ENCODE measurements at places on chromosomes 1 and 21. TPM values are rescaled to one million over a fixed set of nuclear protein-coding genes. Genes with fewer than 3 reads are reported as not detected.

CYYR1 gene
- polyA plus RNA-seq, result 48.2 TPM

HSD3B2 gene
- polyA plus RNA-seq, result 2.8 TPM

VWA5B1 gene
- 3.3 TPM for polyA plus RNA-seq

LAD1 gene
- 34.6 TPM for polyA plus RNA-seq

ADORA3 gene
- polyA plus RNA-seq, result 0.30 TPM

FMN2 gene
- polyA plus RNA-seq, result 4.9 TPM

RIPPLY3 gene
- polyA plus RNA-seq, result 2.4 TPM

ZDHHC18 gene
- polyA plus RNA-seq, result 25.4 TPM

CFAP141 gene
- polyA plus RNA-seq, result not detected

RAB7B gene
- 3.6 TPM for polyA plus RNA-seq

NMNAT2 gene
- polyA plus RNA-seq, result 4.6 TPM

DEPDC1 gene
- polyA plus RNA-seq, result 14.3 TPM

ANKRD34A gene
- 0.79 TPM for polyA plus RNA-seq

TMEM50A gene
- polyA plus RNA-seq, result 113 TPM

FCER1A gene
- 0.47 TPM for polyA plus RNA-seq

PLEKHA6 gene
- 61.9 TPM for polyA plus RNA-seq

LAMC2 gene
- 7.7 TPM for polyA plus RNA-seq

CFAP107 gene
- 1.3 TPM for polyA plus RNA-seq

DNA sequence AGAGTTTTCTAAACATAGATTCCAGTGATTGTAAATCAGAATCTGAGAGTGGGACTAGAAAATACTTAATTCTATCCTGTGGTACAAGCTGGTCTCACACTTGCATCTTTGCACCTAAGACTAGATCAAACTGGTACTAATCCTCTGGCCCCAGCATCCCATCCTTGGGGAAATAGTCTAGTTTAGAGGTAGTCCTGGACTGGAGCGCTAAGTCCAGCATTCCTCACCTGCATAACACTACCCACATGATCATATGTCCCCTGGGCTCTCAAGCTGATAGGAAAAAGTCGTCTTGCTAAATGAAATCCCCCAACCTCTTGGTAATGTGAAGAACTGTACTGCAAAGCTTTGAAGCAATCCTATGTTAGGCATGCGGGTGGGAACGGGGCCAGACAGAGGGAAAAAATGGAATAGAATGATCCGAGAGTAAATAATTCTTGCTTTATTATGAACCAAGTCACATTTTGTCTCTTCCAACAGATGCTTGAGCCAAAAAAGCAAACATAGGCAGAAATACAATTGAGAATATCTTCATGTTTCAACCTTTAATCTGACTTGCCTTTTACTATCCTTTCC lies 4.8 kb downstream of the COX20 start:
- DNase-seq, result no peak

- no peak for DNase-seq
Observed at GRCh38 chr1:1842360-1843146, 48.3 kb downstream of the GNB1 start.

- DNase-seq, result no peak
Observed at GRCh38 chr1:220943319-220943996, 64.2 kb downstream of the HLX start.

DNA sequence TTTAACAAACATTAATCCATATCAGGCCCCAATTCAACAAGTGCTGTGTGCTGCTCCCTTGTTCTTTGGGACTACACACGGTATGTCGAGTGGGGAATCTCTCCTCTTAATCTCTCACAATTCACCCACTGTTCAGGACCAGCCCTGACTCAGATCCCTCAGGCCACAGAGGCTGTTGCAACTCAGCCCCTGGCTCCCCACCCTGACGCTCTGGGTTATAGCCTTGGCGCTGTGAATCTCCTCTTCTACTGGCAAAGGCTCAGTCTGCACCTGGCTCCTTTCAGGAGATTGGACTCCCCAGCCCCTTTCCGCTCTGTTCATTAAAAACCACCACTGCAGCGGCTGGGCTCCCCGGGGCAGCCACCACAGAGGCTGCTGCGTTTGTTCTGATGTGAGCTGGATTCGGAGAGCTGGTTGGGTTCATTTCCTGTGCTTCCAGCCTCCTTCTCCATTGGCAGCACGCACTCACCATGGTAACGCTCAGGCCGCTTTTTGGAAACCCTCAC lies 13.0 kb downstream of the CAPN8 start:
- DNase-seq, result no peak

- DNase-seq, result no peak
Observed at GRCh38 chr1:221706876-221707582, 34.9 kb downstream of the DUSP10 start.

DNA sequence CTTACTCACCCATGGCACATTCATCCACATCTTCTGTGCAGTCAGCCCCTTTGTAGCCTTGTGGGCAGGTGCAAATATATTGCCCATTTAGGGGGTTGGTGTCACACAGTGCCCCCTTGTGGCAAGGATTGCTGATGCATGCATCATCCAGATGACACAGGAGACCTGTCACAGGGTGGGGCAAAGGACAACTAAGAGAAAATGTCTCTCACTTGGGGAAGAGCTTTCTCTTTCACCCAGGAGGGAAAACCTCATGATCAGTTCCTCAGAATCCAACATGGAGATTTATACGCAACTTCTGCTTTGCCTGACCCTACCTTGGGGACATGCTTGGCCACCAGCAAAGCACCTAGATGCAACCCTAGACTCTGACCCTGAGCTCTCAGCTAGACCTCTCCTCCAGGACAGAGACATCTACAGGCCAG lies 71.8 kb upstream of the ADAM30 start:
- DNase-seq, result peak; percentile 17

DNA sequence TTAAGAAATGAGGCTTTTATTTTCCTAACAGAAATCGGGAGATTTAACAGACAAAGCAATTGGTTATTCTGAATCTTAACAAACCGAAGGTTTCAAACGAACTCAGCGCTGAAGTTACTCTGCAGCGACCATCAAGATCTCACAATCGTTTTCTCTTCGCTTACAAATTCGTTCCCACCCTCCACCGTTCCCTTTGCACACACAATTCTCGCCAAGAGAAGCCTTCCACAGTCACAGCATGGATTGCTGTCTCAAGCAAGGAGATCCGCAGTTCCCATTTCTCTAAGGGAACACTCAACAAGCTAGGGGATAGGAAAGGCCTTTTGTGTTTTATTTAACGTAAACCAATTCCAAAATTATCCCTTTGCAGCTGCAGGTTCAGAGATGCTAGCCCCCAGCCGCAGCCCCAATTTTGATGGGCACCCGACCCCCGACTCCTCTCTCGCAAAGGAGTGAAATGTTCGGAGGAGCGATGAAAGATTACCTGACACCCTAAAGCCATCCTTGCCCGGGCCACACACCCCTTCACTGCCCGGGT lies 755 bp downstream of the FBXO42 start:
- no peak for DNase-seq

- DNase-seq, result no peak
Observed at GRCh38 chr1:16294219-16295212, 57.5 kb upstream of the CPLANE2 start.

- DNase-seq, result no peak
Observed at GRCh38 chr21:32981096-32981495, 44.6 kb upstream of the OLIG2 start.

GRCh38 chr1:159184201-159184600 lies 12.8 kb downstream of the CADM3 start:
- no peak for DNase-seq

DNA sequence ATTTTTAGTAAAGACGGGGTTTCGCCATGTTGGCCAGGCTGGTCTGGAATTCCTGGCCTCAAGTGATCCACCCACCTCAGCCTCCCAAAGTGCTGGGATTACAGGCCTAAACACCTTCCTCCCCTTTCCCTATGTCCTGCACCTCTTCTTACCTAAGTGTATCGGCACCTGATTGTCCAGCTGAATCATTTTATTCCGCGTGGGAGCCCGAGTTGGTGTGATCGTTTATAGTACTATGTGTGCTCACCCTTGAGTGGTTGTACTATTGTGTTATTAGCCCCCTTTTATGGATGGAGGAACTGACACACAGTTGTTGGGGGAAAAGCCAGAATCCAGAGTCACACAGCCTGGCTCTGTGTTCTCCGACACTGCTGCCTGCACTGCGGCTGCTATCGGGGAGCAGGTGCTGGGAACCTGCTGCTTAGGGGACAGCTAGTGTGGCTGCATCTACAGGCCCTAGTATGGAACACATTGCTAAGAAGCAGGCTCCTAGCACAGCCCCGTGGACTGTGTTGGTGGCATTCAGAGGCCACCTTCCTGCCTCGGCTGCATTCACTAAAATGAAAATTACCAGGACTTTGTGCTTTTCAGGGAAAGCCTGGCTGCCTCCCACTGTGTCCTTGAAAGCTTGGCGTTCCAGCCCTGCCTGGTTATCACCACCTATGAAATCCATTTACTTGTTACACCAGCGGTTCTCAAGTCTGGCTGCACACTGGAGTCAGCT lies 21.6 kb downstream of the ENO1 start:
- DNase-seq, result no peak

- no peak for DNase-seq
Observed at GRCh38 chr21:26840201-26840600, 5.0 kb downstream of the ADAMTS1 start.

DNA sequence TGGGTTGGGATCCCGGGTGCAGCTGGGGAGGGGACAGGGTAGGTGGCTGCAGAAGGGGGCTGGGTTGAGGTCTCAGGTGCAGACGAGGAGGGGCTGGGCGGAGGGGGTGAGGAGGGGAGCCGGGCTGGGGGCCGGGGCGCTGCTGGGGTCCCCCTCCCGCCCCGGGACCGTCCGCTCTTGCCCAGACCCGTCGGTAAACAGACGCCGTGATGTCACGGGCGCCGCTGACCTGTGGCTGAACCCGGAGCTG lies 22.3 kb downstream of the DHRS3 start:
- no peak for DNase-seq

GRCh38 chr1:214154596-214155292 lies 126.2 kb upstream of the SMYD2 start:
- DNase-seq, result peak; percentile 23

DNA sequence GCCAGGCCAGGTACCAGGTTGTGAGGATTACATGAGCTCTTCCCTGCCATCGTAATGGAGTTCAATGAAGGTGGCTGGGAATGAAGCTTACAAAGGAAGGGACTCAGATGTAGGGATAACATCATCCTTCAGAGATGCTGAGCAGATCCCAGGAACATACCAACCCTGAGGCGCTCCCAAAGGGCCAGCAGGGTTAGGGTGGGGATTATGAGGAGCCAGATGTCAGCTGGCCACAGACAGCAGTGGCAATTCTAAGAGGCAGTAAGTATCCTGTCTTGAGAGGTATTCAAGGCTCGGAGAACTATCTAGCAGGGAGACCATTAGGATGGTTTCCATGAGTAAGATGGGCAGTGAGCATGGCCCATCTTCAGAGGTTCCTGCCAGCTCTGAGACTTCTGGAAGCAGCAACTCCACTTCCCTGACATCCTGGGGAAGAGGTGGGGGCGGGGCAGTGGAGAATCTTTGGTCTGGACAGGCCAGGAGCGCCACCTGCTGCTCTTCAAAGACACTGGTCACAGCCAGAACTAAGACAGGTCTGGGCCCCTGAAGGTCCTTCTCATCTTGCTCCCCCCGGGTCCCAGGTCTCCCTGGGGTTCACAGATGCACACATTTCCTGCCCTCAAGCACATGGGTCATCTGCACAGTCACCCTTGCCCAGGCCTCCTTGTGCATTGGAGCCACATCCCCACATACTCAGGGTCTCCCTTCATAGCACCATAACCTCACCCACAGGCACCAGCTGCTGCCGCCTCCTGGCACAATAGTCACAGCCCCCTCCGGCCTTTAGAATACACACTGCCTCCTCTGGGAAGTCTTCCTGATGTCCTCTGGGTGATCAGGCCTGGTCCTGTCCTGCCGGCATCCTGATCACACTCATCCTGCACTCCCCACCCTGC lies 2.7 kb upstream of the SDC3 start:
- DNase-seq, result peak; percentile 81

- DNase-seq, result no peak
Observed at GRCh38 chr1:23118957-23119792, 49.5 kb downstream of the LUZP1 start.

DNA sequence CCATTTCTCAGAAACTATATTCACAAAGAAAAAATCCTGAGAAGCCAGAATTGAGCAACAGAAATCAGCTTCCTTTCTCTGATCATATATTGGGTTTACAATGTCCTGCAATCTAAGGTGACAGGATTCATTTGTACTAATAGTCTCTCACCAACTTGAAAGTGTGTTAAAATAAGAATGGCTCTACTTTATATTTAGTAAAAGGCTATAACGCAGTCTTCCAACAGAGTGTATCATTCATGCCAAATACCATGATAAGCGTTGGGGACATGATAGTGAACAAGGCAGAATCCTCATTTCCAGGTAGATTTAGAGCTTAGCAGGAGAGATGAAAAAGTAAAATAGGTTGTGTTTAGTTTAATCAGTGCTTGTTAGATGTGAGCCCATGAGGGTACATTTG lies 519.2 kb upstream of the ZRANB2 start:
- DNase-seq, result no peak

- DNase-seq, result no peak
Observed at GRCh38 chr21:45974073-45975019, 7.2 kb upstream of the COL6A1 start.

DNA sequence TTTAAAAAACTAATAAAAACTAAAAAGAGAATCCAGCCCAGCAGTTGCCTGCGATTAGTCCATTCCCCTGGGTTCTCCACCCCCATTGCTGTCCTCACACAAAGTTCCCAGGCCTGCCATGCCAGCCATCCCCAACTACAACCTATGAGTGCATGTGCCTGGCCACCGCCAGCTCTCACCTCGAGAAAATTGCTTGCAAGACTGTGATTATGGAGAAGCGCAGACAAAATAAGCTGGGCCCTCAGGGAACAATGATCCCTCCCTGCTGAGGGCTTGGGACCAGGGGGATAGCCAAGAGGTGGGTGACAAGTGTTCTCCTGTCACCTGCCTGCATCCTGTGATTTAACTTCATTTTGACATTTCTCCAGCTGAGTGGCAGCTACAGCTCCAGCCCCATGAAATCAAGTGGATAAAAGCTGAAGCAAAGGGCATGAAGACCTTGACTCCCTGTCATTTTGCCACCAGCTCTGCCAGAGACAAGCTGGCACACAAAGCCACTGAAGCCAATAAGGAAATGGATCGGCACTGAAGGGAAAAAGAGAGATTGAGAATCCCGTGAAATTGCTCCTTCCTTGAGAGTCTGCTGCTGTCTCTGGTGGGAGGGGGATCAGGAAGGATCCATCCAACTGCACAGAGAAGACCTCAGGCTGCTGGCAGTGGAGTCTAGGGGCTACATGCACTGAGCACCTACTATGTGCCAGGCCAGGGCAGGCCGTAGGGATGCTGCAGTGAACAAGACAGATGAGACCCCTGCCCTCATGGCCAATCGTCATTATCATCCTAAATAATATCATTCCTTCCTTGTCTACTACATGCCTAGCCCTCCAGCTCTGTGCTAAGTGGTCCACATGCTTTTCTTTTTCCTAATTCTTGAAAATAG lies 40.7 kb downstream of the MATN1 start:
- DNase-seq, result no peak

- DNase-seq, result no peak
Observed at GRCh38 chr1:182110635-182111034, 49.1 kb upstream of the ZNF648 start.

- DNase-seq, result no peak
Observed at GRCh38 chr21:42784896-42785451, 94.4 kb downstream of the WDR4 start.

GRCh38 chr1:226884116-226884625 lies 13.8 kb downstream of the PSEN2 start:
- no peak for DNase-seq

- DNase-seq, result no peak
Observed at GRCh38 chr1:53535846-53536245, 76.6 kb downstream of the DMRTB1 start.

GRCh38 chr1:53678938-53679825 lies 59.8 kb downstream of the GLIS1 start:
- no peak for DNase-seq

- no peak for DNase-seq
Observed at GRCh38 chr21:46392921-46393320, 65.8 kb upstream of the DIP2A start.

Measured in renal pelvis (tissue), 12 donors.